ENCODE measurements at places on chromosomes 2 and 18.

GRCh38 chr18:36316246-36316645 is 18.7 kb downstream of the FHOD3 start:
- no peak for DNase-seq

DNA sequence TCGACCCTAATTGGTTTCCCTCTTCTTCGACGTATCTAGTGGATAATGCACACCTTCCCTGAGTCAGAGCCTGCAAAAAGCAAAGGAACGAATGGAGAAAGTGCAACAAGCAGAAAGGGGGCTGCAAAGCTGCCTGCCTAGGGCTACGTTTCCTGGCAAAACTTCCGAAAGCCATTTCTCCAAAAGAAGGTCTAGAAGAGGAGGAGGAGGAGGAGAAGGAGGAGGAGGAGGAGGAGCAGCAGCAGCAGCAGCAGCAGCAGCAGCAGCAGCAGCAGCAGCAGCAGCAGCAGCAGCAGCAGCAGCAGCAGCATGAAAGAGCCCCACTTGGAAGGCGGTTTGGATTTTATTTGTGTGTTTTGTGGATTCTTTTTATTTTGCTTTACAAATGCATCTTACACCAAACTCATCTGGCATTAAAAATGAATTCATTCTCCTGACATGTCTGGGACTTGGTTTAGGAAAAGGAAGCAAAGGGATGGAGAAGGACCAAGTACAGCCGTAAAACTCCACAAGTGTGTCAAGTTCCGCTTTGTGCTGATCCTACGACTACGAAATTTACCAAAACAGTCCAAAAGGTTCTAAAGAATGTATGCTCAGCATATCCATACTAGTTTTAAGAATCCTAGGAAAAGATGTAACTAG is 2.0 kb downstream of the TCF4 start:
- DNase-seq = no peak

- no peak for DNase-seq
These were observed 18.5 kb upstream of the NMUR1 start for GRCh38 chr2:231548752-231549151.

DNA sequence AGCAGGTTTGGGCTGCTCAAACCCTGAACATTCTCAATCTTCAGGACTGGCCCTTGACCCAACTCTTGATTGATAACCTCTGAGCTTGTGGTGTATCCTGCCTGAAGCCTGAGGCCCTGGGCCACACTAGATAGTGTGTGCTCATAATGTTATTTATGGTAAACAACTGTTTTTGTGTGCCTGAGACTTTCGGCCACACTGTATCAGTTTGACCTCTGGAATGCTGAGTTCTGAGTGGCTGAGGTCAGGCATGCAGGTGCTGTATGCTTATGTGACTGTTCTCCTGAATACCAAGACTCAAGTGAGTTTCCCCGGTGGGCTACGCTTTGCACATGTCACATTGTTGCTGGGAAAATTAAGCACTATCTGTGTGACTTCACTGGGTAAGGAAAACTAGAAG is 82.2 kb upstream of the RMP24 start:
- DNase-seq = no peak

GRCh38 chr2:236082061-236082460 is 86.1 kb downstream of the GBX2 start:
- DNase-seq = no peak

DNA sequence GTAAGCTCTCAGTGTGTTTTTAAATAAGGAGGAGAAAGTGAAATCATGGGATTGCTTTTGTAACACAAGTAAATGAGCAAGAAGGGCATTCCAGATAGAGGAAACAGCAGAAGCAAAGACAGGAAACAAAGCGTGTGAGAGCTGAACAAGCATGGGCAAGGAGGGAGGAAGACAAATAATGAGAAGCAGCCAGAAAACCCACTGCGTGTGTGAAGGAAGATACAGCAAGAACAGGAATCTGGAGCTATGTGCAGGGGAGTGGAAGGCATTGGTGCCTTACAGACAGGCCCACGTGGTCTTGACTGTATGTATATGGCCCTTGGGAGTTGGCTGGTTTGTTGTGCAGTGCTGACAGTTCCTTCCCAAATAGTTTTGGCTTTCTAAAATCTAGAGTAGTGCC is 88.6 kb downstream of the AAK1 start:
- no peak for DNase-seq

GRCh38 chr2:141595316-141595920 is 535.4 kb downstream of the LRP1B start:
- DNase-seq = no peak

DNA sequence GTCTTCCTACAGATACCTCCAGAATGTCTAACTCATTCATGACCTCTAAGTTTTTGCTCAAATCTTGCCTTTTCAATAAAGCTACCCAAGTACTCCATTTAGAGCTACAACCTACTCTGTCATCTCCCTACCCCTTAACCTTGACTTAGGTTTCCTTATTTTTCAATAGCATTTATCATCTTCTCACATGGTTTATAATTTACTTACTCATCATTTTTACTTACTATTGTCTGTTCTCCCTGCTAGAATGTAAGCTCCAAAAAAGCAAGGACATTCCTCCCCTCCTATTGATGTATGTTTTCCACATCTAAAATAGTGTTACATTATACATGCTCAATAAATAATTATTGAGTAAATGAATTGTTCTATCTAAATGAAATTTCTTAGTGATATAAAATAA is 3.1 kb upstream of the GCA start:
- DNase-seq = no peak

GRCh38 chr2:218276986-218277755 is 6.9 kb downstream of the PNKD start:
- DNase-seq = no peak

DNA sequence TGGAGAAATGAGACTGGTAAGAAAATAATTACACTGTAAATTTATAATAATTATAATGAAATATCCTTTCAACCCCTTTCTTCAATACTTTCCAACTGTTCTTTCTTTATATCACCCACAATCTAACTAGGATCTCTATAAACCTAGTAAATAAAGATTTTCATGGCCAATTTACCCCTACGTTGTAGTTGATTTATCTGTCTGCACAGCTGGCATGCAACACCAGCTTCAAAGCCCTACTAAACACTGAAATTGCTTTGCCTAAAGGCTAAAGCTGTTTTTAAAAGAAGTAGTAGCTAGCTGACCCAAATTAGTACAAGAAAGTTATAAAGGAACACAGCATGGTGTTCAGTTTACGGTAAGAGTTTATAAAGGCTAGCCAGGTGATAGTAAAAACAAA is 140.1 kb downstream of the NOL4 start:
- no peak for DNase-seq

- no peak for DNase-seq
These were observed 8.0 kb downstream of the XPO1 start for GRCh38 chr2:61529944-61530735.

GRCh38 chr2:168449419-168449818 is 6.7 kb upstream of the CERS6 start:
- no peak for DNase-seq

DNA sequence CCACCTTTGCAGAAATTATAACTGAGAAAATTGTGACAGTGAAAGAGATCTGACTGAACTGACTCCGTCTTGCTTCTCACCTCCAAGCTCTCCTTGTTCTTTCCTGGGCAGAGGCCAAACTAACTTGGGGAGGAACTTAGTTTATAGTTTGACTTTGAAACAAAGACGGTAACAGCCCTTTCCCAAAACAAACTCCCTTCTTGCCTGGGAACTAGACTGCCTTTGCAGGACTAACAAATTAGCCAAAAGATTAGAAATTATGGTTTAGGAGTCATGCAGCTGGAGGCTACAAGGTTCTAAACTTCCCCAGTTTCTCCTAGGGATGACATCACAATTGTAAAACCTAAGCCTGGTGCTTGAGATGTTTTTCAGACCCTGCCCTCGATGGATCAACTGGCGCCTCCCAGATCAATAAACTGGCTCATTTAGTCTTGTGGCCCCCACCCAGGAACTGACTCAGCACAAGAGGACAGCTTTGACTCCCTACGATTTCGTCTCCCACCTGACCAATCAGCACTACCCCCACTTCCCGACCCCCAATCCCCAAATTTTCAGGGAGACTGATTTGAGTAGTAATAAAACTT is 137.7 kb downstream of the ALPK2 start:
- DNase-seq = no peak

DNA sequence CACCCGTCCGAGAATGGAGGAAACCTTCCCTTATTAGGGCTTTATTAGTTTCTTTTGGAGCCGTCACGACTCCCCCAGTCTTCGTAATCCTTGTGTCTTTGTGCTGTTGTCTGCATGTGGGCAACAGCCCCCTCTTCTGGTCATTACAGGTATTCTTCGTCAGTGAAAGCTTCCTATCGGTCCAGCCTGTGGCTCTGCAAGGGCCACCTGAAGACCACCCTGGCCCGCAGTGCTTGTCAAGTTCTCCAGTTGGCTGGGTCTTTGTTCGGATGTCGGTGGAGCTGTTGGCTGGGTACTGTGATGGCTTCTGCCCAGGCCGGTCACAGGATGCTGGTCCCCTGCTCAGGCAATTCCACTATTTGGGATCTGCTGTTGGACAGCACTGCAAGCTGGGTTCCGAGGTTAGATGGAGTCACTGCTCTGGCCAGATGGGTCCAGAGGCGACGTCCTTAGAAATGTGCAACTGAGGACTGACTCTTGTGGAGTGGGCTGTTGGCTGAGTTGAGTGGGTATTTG is 19.2 kb downstream of the E2F6 start:
- DNase-seq = no peak

- no peak for DNase-seq
These were observed 383.0 kb upstream of the SMIM21 start for GRCh38 chr18:75810516-75810915.

All from T-helper 2 cell (primary cell).